ENCODE measurements at places on chromosomes 11 and 22.

GRCh38 chr11:104534278-104534677 lies 364.0 kb downstream of the CASP12 start:
- DNase-seq = no peak

GRCh38 chr11:30902929-30903328 lies 316.8 kb upstream of the MPPED2 start:
- DNase-seq = no peak

GRCh38 chr11:78100261-78100660 lies 20.6 kb upstream of the NDUFC2 start:
- DNase-seq = no peak

- DNase-seq = no peak
These were observed 4.3 kb downstream of the SBF1 start for GRCh38 chr22:50470491-50470890.

GRCh38 chr11:8018484-8019313 lies 31.6 kb downstream of the EIF3F start:
- DNase-seq = no peak
